ENCODE measurements at places on chromosomes 13 and 19.

GRCh38 chr13:40063278-40063698, 407.8 kb downstream of the COG6 start:
- peak; percentile 20 for DNase-seq

- DNase-seq, result no peak
Observed at GRCh38 chr13:106756446-106756845, 188.5 kb upstream of the ARGLU1 start.

DNA sequence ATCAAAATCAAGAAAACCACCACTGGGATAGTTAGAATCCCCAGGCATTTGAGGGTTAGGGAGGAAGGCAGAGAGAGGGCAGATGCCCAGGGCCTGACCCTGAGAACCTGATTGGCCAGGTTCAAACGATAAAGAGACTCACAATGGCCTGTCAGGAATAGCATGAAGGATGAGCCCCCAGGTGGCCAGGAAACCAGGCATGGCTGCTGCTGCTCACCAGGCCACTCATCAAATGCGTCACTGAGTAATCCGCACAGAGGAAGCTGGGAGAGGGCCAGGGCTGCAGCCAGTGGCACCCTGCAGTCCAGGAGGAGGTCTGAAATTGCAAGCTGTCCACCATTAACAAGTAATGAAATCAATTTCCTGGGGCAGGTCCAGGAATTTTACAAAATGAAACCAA, 111.3 kb downstream of the KATNAL1 start:
- DNase-seq, result peak; percentile 31

DNA sequence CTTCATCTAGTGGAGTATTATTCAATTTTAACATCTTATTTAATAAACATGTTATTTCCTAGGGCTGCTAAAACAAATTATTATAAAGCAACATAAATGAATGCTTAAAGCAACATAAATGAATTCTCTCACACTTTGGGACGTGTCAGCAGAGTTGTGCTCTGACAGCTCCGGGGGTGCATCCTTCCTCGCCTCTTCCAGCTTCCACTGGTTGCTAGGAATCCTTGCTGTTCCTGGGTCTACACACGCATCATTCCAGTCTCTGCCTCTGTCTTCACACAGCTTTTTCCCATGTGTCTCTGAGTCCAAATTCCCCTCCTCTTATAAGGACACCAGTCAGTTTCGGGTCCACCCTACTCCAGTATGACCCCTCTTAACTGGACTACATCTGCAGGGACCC, 21.6 kb upstream of the SPATA13 start:
- no peak for DNase-seq

DNA sequence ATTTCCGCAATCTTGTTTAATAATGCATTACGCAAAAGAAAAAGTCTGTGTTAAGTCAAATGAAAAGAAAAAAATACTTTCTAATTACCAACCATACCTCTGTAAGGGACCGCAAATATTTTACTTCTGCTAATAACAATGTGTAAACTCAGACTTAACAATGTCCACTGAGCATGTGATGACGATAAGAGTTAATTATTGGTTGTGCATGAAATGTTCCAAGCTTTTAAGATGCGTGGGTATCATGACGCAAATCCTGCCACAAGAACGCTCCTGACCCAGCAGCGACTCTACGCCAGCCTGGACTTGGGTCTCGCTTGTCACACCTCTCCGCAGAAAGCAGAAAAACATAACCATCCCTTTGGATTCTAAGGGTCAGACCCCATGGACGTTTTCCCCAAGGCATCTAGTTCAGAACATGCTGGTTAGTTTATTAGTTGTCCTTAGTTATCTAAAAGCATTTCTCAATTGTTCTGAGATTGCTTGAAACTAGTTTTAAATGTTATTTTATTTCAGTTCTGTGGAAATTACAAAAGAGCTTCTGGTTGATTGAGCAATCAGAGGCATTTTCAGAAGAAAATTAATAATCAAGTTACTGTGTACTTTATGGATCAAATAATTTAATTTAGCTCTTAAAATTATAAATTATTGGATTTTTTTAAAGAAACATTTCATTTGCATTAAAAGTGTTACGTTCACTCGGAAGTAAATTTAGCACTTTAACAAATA, 779.9 kb upstream of the ARGLU1 start:
- DNase-seq, result no peak

GRCh38 chr19:16025108-16026101, 50.9 kb upstream of the TPM4 start:
- DNase-seq, result peak; percentile 52

GRCh38 chr19:37309834-37310575, 60.9 kb upstream of the ZNF527 start:
- DNase-seq, result no peak

- DNase-seq, result no peak
Observed at GRCh38 chr19:9289231-9289884, 20.3 kb downstream of the ZNF699 start.

GRCh38 chr13:19984430-19985218, 26.1 kb downstream of the ZMYM2 start:
- DNase-seq, result peak; percentile 52

DNA sequence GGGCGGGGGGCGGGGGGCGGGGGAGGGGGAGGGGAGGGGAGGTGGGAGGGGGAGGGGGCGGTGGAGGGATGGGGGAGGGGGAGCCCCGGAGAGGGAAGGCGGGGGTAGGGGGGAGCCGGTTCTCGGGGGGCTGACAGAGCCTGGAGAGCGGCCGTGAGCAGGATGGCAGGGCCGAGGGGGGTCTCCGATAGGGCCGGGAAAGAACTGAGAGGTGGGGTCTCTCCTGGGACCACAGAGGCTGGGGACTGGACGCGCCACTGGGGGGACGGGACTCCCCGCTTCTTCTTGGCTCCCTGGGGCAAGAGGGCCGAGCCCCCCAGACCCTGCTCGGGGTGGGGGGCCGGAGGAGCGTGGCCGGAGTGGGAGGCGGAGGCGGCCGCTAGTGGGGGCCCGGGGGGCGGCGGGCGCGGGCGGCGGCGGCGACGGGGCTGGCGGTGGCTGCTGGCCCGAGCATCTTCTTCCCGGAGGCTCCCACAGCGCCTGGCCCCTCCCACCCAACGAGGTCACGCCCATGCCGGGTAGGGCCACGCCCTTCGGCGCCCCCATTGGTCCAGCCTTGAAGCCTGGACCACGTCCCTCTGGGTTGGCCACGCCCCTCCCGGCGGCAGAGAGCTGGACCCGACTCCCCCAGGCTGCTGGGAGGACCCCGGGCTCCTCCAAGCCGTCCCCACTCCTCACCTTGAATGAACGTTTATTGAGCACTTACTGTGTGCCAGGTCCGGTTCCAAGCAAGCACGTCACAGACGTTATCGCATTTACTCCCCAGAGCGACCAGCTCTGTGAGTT, at the start of gene NOVA2:
TSS of gene NOVA2 (minus strand) at position 313 of the 786 bp plus-strand sequence. CDS start 514 bp downstream, outside the sequence.
- DNase-seq, result peak; percentile 64

GRCh38 chr19:54275951-54276350, 5.0 kb downstream of the LILRB2 start:
- no peak for DNase-seq

DNA sequence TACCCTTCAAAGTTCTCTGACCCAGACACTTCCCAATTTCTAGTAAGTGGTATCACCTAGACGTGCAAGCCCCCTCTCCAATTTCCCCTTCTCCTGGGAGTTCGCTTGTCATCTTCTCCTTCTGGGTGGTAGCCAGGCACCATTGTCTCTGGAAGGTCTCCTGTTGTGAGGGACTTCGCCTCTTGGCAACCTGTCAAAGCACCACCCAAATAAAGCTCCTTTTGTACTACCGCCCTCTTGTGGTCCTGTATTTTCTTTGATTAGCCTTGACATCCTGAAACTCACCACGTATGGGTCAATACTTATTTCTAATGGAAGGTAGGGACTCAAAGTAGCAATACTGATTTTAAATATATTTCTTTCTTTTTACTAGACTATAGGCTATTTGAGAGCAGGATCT, 8.2 kb downstream of the GPC5 start:
- DNase-seq, result peak; percentile 49
